ENCODE measurements at places on chromosomes 11 and 22. TPM values are rescaled to one million over a fixed set of nuclear protein-coding genes. Genes with fewer than 3 reads are reported as not detected.

Gene GNAZ
- total RNA-seq = 1.8 TPM

Gene LDLRAD3
- 4.5 TPM for total RNA-seq

Gene TRIM51
- not detected for total RNA-seq

Gene VPREB1
- not detected for total RNA-seq

Gene KCNK7
- total RNA-seq = 0.06 TPM

Gene PLAAT4
- 24.6 TPM for total RNA-seq

Gene MMP13
- not detected for total RNA-seq

Gene NXPE2
- 0.06 TPM for total RNA-seq

Gene MEI1
- total RNA-seq = 1.2 TPM

Gene RIMBP3C
- total RNA-seq = 0.19 TPM

Gene TIRAP
- 3.3 TPM for total RNA-seq

Gene TMEM121B
- total RNA-seq = under 0.01 TPM

Gene DYNC2H1
- total RNA-seq = 56.0 TPM

Gene JHY
- 1.1 TPM for total RNA-seq

Gene MPEG1
- under 0.01 TPM for total RNA-seq

Gene PIK3C2A
- 59.6 TPM for total RNA-seq

Gene INS
- total RNA-seq = not detected

Gene MYBPC3
- total RNA-seq = not detected

Gene XRCC6
- total RNA-seq = 338 TPM

Gene DRG1
- total RNA-seq = 90.8 TPM

Gene RBM4
- total RNA-seq = 110 TPM

Gene MN1
- total RNA-seq = 6.1 TPM

Gene FOLR1
- total RNA-seq = not detected

Gene PNPLA5
- total RNA-seq = not detected

Gene SMIM35
- not detected for total RNA-seq

Data from aortic smooth muscle cell (primary cell).